Hindlimb muscle (tissue), 1 donor: ENCODE measurements at places on chromosomes 2 and 18.

DNA sequence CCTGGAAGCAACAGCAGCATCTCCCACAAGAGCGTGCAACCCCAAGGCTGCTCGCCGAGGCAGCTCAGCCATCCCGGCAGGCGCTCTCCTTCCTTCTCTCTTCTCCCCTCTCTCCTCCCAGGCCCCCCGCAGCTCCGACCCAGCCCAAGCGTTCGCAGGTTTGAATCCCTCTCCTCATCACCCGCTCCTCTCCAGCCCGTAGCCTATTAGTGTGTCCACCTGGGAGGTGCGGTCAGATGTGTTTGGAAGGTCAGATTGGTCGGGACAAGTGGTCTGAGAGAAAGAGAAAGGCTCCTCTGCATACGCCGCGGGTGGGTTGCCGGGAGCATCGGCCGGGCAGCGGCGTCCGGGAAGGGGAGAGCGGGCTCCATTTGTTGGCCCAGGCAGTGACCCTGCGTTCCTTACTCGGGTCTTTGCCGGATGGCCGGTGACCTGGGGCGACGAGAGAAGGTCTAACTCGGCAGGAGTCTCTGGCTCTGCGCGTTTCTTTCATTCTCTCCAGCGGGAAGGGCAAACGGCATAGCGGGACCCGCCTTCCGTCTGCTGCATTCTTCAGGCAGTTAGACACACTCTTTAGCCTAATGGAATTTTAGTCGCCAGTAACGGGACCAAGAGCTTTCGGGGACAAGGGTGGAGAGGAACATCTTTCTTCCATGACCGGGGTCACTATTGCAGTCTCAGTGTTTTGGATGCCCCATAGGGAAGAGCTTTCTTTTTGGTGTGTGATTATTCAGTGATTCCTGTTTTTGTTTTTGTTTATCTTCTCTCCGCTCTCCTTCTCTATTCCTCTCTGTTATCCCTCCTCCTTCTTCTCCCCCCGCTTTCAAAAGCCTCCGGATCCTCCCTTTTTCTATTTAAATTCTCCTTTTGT lies 1.1 kb upstream of the TMEFF2 start:
- peak; percentile 53 for DNase-seq

GRCh38 chr18:40607542-40608148 lies 1347.4 kb upstream of the PIK3C3 start:
- DNase-seq = no peak

DNA sequence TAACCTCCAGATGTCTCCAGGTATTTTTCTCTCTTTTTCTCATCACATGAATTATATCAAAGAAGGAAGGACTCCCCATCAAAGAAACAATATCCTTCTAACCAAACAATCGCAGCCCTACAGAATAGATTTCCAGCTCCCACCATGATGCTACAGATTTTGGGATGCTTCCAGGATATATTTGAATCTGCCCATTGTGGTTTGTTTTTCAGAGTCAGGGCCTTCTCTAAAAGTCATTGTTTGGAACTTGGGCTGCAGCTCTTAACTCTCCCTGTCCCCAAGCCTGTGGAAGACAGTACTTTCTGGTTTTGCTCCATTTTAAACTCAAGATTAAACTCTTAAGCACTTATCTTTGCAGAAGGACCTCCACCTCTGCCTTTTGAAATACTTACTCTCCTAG lies 223.2 kb downstream of the PMAIP1 start:
- DNase-seq = no peak

GRCh38 chr2:55607717-55608116 lies 9.7 kb downstream of the PPP4R3B start:
- DNase-seq = no peak

DNA sequence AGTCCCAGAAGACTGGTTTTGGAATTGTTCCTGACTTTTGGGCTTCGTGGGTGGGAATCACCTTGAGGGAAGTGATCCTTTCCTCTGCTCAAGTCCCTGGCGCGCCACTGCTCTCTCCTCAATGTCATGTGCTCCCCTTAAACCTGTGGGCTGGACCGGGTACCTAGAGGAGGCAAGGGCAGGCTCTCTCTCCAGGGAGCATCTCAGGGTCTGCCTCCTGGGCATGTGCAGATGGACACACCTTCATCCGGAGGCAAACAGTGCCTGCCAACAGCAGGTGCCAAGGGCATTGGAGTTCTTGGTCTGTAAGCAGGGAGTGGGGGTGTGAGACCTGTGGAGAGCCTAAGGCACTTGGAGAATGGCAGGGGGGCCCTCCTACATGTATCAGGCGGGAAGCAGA lies 142.6 kb downstream of the INHBB start:
- DNase-seq = no peak

- no peak for DNase-seq
Measured at GRCh38 chr18:48132797-48133655, 202.6 kb upstream of the SMAD2 start.

GRCh38 chr2:106280224-106280623 lies 86.1 kb upstream of the UXS1 start:
- no peak for DNase-seq

GRCh38 chr2:42917425-42917927 lies 125.1 kb upstream of the HAAO start:
- no peak for DNase-seq

DNA sequence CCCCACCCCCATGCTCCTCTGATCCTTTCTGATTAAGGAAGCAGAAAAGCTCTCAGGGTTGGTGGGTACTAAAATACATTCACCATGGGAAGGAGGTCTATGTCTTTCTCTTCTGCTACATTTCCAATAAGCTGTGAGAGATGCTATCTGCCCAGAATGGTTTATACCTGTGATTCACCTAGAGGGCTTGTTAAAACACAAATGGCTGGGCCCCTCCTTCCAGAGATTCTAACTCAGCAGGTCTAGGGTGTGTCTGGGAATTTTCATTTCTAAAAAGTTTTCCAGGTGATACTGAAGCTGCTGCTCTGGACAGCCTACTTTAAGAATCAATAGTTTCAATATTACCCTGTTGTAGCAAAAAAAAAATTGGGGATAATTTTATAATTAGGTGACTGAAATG lies 772.2 kb upstream of the ZEB2 start:
- DNase-seq = no peak

- DNase-seq = no peak
Measured at GRCh38 chr18:70982292-70982691, 693.4 kb downstream of the SOCS6 start.

GRCh38 chr18:949724-950631 lies 45.3 kb downstream of the ADCYAP1 start:
- DNase-seq = no peak

- DNase-seq = no peak
Measured at GRCh38 chr2:69375494-69376353, 11.3 kb downstream of the GFPT1 start.

DNA sequence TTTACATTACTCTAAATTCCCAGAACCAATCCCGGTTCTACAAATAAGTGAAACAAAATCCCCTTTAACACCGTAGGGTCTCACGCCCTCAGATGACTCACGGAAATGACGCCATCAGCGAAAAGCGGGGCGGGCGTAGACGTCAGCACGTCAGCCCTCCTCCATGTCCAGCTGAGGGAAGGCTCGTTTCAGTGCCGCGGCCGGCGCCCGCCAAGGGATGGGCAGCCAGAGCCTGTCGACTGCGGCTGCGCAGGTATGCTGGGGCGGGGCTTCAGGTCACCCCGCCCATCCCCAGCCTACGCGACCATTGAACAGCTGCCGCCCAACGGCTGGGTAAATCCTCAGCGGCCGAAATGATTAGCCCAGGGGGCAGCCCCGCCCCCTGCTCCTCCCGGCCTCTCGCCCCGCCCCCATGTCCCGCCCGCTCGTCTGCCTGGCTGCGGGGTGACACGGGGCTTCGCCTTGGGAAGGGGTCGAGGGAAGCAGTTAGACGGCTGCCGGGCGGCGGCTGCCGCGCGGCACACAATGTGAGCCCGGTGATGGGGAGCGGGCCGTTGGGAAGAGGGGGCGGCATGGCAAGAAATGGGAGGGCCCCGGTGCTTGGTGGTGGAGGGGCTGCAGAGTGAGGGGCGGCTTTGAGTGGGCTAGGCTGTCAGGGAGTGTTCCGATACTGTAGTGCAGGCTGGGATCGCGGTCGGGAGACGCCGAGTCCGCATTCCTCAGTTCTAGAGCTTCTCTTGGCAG lies at the start of gene NBEAL1:
NBEAL1 (plus strand) TSS at position 420 of the 744 bp plus-strand sequence. CDS start 1,510 bp downstream, outside the sequence.
- peak; percentile 99 for DNase-seq

DNA sequence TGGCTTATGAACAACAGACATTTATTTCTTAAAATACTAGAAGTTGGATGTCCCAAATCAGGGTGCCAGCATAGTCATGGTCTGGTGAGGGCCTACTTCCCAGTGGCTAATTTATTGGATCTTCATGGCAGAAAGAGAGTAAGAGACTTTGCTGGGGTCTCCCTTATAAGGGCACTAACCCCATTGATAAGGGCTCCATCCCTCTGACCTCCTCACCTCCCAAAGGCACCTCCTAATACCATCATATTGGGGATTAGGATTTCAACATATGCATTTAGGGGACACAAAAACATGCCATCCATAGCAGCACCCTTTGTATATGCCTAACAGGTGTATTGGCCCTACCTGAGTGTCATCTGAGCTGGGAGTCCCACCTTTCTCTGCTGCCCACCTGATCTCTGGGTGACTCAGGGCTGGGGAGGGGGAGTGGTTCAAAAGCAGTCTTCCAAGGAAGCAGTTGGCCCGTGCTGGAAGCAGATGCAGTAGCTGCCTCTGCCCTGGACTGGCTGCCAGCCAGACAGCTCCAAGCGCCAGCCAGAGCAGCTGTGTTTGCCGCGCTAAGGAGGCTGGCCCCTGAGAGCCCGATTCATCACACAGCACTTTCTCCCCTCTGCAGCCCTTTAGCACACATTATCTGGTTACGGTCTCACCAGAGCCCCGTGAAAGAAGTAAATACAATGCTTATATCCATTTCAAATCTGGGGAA lies 84.6 kb downstream of the SMAD7 start:
- DNase-seq = peak; percentile 61

GRCh38 chr2:70467831-70468779 lies 85.5 kb downstream of the TGFA start:
- no peak for DNase-seq

- DNase-seq = peak; percentile 54
Measured at GRCh38 chr2:110678457-110679336, 834 bp upstream of the BUB1 start.

DNA sequence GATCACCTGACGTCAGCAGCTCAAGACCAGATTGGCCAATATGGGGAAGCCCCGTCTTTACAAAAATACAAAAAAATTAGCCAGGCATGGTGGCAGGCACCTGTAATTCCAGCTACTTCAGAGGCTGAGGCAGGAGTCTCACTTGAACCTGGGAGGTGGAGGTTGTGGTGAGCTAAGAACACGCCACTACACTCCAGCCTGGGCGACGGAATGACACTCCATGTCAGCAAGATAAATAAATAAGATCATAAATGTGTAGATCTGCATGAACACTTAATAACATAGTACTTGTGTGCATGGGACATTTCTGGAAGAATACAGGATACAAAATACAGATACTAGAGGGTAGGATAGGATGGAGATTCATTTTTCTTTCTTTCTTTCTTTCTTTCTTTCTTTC lies 9.1 kb downstream of the EHD3 start:
- no peak for DNase-seq

- no peak for DNase-seq
Measured at GRCh38 chr2:181036848-181037603, 56.6 kb downstream of the UBE2E3 start.

- peak; percentile 20 for DNase-seq
Measured at GRCh38 chr18:44507729-44508325, 172.9 kb upstream of the SETBP1 start.

GRCh38 chr2:677959-678550 lies 849 bp upstream of the TMEM18 start:
- no peak for DNase-seq

- no peak for DNase-seq
Measured at GRCh38 chr18:76364282-76365259, 130.5 kb downstream of the ZNF516 start.
